Activated naive CD8-positive, alpha-beta T cell treated with anti-CD3 and anti-CD28 coated beads, Interleukin-2, amount 10 ng/mL, durations not matched to agents 7 days and 5 days (primary cell): ENCODE measurements at places on chromosomes 11 and 22. TPM values are rescaled to one million over a fixed set of nuclear protein-coding genes. Genes with fewer than 3 reads are reported as not detected.

Gene MUC5B
- not detected for total RNA-seq

Gene CXCR5
- total RNA-seq: 2.2 TPM

Gene RFPL2
- not detected for total RNA-seq

Gene AIFM3
- 0.94 TPM for total RNA-seq

Gene CD59
- total RNA-seq: 59.3 TPM

Gene ALX4
- total RNA-seq: not detected

Gene KRTAP5-11
- total RNA-seq: not detected

Gene IL17REL
- not detected for total RNA-seq

Gene PDE2A
- not detected for total RNA-seq

Gene RFPL1
- not detected for total RNA-seq

Gene SCN3B
- total RNA-seq: not detected

Gene NELL1
- not detected for total RNA-seq

Gene L3MBTL2
- 37.5 TPM for total RNA-seq

Gene OR6A2
- 0.08 TPM for total RNA-seq

Gene DSCAML1
- 3.1 TPM for total RNA-seq

Gene TCN1
- not detected for total RNA-seq

Gene TANGO2
- 40.7 TPM for total RNA-seq

Gene PHETA2
- 3.3 TPM for total RNA-seq

Gene SMTNL1
- not detected for total RNA-seq

Gene BTBD18
- total RNA-seq: not detected

Gene GRK2
- total RNA-seq: 341 TPM

Gene ARHGAP20
- total RNA-seq: 0.14 TPM

Gene KRTAP5-7
- not detected for total RNA-seq

Gene ACCS
- 14.3 TPM for total RNA-seq

Gene SCGB1A1
- total RNA-seq: not detected

Gene FBLN1
- not detected for total RNA-seq

Gene GDPD5
- total RNA-seq: 38.4 TPM

Gene RNF215
- 11.3 TPM for total RNA-seq

Gene GGA1
- 75.3 TPM for total RNA-seq

Gene OR8A1
- total RNA-seq: not detected

Gene GAL3ST3
- 0.44 TPM for total RNA-seq

Gene NOX4
- not detected for total RNA-seq

Gene NXPE1
- not detected for total RNA-seq

Gene SCGB2A2
- not detected for total RNA-seq

Gene KIF18A
- 21.4 TPM for total RNA-seq

Gene OR51E1
- total RNA-seq: not detected

Gene SCGB1D2
- total RNA-seq: not detected

Gene LRRC32
- 0.34 TPM for total RNA-seq

Gene MPPED2
- total RNA-seq: not detected

Gene ZC3H12C
- 0.28 TPM for total RNA-seq

Gene NCR3LG1
- 2.7 TPM for total RNA-seq

Gene MS4A4E
- total RNA-seq: not detected

Gene GRAMD1B
- 30.3 TPM for total RNA-seq

Gene OVOL1
- total RNA-seq: 0.17 TPM

Gene SLC22A8
- not detected for total RNA-seq

Gene UCP3
- 4.1 TPM for total RNA-seq

Gene OR4D5
- not detected for total RNA-seq

Gene SNX32
- total RNA-seq: 3.6 TPM

Gene OSM
- 142 TPM for total RNA-seq
